Ovary (tissue), 10 donors: ENCODE measurements at places on chromosomes 7 and 10. TPM values are rescaled to one million over a fixed set of nuclear protein-coding genes. Genes with fewer than 3 reads are reported as not detected.

DNA sequence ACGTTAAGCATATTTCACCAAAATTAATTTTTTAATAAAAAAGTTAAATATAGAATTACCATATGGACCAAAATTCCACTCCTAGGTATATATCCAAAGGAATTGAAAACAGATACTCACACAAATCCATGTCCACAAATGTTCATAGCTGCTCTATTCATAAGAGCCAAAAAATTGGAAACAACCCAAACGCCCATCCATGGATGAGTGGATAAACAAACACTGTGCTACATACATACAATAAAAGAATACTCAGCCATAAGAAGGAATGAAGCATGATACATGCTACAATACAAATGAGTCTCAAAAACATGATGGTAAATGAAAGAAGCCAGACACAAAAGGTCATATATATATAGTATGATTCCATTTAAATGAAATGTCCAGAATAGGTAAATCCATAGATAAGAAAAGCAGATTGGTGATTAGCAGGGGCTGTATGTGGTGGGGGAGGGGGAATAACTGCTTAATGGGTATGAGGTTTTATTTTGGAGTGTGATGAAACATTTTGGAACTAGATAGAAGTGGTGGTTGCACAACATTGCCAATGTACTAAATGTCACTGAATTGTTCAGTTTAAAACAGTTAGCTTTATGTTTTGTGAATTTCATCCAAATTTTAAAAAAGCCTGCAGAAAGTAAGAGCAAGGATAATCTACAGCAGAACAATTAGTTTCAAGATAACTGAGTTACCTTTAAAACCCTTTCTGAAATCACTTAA, 101.2 kb upstream of the EFCAB10 start:
- no peaks in the 10 kb centered on the region for H3K36me3 ChIP-seq
- H3K4me3 ChIP-seq, result no peak overlapping the region
- no peak for DNase-seq
- H3K27ac ChIP-seq, result no peak overlapping the region

- H3K4me1 ChIP-seq, result no peaks in the 10 kb centered on the region
- H3K36me3 ChIP-seq, result no peaks in the 10 kb centered on the region
- H3K4me3 ChIP-seq, result no peak overlapping the region
- H3K27me3 ChIP-seq, result no peaks in the 10 kb centered on the region
- H3K27ac ChIP-seq, result no peak overlapping the region
- DNase-seq, result no peak
Measured at GRCh38 chr10:123318516-123318915, 164.3 kb downstream of the BUB3 start.

Gene HTR5A
- not detected for total RNA-seq

DNA sequence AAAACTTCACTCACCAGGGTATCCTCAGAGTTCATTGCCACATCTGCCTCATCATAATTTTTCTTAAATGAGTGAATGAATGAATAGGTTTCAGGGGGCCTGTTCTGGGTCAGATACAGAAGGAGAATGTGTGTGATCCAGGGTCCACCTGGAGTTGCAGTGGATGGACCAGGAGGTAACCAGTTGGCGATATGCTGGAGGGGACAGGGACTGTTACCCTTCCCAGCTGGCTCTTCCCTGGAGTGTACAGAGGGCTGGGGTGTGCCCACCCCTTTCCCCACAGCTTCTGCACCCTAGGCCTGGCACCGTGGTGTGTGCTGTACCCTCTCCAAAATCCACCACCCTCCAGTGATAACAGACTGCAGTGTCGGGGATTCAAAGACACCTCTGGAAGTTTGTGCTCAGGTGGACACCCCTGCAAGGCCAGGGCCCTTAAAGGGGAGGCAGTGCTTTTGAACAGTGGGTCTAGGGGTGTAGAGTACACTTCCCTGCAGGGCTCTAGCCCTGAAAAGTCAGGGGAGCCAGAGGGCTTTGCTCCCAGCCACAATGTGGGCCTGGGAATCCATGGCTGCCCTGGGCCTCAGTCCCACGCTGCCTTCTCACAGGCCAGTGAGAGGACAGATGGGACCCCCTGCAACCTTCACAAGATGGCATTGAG, 134.4 kb upstream of the UNC5B start:
- no peaks in the 10 kb centered on the region for H3K36me3 ChIP-seq
- no peak overlapping the region for H3K4me3 ChIP-seq
- no peak overlapping the region for H3K27ac ChIP-seq
- H3K27me3 ChIP-seq, result no peaks in the 10 kb centered on the region
- DNase-seq, result no peak

DNA sequence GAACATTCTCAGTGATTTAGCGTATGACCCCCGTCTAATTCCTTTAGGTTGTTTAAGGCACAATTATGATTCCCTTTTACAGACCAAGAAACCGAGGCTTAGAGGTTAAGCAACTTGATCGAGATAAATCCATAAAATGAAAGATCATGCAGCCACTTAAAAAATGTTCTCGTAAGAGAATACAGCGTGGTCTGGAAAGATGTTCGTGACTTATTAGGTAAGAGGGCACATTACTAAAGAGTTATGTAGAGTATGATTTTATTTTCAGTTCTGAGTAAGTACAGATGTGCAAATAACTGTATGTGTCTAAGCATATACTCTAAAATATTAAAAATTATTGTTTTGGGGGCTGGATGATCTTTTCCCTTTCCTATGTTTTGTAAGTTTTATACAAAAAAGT, 575.1 kb downstream of the PARD3 start:
- DNase-seq, result no peak
- peaks cover 4% of the 10 kb centered on the region for H3K4me1 ChIP-seq
- no peak overlapping the region for H3K4me3 ChIP-seq
- no peaks in the 10 kb centered on the region for H3K27me3 ChIP-seq
- no peak overlapping the region for H3K27ac ChIP-seq

Gene VDAC2
- total RNA-seq, result 167 TPM

DNA sequence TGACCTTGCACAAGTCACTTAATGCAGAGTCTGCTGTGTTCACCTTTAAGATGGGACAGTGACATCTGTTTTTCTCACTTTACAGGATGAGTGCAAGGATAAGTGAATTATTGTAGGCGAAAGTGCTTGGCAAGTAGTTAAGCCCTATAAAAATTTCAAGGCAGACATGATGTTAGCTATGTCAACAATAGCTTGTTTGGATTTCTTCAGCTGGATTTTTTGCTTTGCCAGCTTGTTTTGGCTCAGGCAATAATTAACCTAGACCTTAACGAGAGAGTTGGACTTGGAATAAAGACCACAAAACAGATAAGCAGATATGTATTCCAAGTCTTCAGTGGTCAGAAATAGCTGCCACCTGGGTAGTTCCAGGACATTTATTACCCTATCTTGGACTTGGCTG, 255.2 kb downstream of the ARL4A start:
- H3K27ac ChIP-seq, result no peak overlapping the region
- no peak for DNase-seq
- no peak overlapping the region for H3K4me3 ChIP-seq
- H3K4me1 ChIP-seq, result peaks cover 1% of the 10 kb centered on the region
- no peaks in the 10 kb centered on the region for H3K27me3 ChIP-seq
- H3K36me3 ChIP-seq, result no peaks in the 10 kb centered on the region

- no peak overlapping the region for H3K4me3 ChIP-seq
- H3K27ac ChIP-seq, result no peak overlapping the region
- no peaks in the 10 kb centered on the region for H3K27me3 ChIP-seq
- no peaks in the 10 kb centered on the region for H3K4me1 ChIP-seq
Measured at GRCh38 chr10:120195984-120196712, 260.9 kb upstream of the PLPP4 start.

DNA sequence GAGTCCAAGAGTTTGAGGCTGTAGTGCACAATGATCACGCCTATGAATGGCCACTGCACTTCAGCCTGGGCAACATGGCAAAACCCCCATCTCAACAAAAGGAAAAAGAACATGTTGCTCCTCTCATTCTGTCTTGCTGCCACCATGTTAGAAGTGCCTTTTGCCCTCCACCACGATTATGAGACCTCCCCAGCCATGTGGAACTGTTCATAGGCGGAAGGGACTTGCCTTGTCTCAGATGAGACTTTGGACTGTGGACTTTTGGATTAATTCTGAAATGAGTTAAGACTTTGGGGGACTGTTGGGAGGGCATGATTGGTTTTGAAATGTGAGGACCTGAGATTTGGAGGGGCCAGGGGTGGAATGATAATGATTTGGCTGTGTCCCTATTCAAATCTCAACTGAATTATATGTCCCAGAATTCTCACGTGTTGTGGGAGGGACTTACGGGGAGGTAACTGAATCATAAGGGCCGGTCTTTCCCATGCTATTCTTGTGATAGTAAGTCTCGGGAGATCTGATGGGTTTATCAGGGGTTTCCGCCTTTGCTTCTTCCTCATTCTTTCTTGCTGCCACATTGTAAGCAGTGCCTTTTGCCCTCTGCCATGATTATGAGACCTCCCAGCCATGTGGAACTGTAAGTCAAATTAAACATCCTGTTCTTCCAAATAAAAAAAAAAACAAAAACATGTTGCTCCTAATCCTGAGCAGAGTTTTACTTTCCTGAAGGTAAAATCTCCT, 22.3 kb downstream of the DLG5 start:
- H3K36me3 ChIP-seq, result no peaks in the 10 kb centered on the region
- H3K27ac ChIP-seq, result no peak overlapping the region
- peaks cover 19% of the 10 kb centered on the region for H3K4me1 ChIP-seq
- no peak for DNase-seq

Gene VIPR2
- total RNA-seq, result 3.6 TPM

Gene SPDYE9
- not detected for total RNA-seq

DNA sequence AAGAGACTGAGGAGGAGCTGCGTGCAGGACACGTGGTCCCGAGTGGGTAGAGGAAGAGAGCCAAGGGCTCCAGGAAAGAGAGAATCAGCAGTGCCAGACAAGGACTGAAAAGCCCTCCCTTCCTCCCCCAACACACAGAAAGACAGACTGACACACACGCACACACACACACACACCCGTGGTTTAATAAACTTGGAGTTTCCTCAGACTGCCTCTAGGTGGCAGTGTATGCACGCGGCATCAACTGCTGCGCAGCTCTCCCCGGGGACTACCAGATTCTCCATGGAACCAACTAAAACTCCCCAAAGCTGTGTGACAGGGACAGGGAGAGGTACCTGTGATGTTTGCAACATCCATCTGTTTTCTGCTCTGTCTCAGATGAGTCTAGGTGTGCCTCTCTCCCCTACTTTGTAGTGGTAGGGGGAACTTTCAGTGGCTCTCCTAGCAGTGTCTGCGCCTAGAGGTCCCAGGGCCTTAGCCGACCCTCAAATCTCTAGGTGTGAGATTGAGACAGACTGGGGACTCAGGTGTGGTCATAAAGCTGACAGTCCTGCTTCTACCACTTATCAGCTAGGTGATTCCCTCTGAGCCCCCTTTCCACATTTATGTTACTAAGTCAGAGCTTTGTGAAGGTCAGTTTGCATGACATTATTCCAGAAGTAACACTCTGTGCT, 9.3 kb upstream of the TSPAN14 start:
- no peaks in the 10 kb centered on the region for H3K4me1 ChIP-seq
- H3K27me3 ChIP-seq, result no peaks in the 10 kb centered on the region
- DNase-seq, result peak; percentile 56
- no peak overlapping the region for H3K27ac ChIP-seq
- no peaks in the 10 kb centered on the region for H3K36me3 ChIP-seq
- no peak overlapping the region for H3K4me3 ChIP-seq

- no peak overlapping the region for H3K27ac ChIP-seq
- no peaks in the 10 kb centered on the region for H3K36me3 ChIP-seq
- DNase-seq, result no peak
- no peak overlapping the region for H3K4me3 ChIP-seq
- H3K27me3 ChIP-seq, result no peaks in the 10 kb centered on the region
Measured at GRCh38 chr10:71301371-71301916, 17.6 kb upstream of the SLC29A3 start.

- no peaks in the 10 kb centered on the region for H3K36me3 ChIP-seq
- no peak overlapping the region for H3K4me3 ChIP-seq
- no peaks in the 10 kb centered on the region for H3K4me1 ChIP-seq
- no peak for DNase-seq
Measured at GRCh38 chr7:105940109-105940508, 23.0 kb upstream of the CDHR3 start.

- H3K4me1 ChIP-seq, result peaks cover 21% of the 10 kb centered on the region
- no peaks in the 10 kb centered on the region for H3K27me3 ChIP-seq
- peak; percentile 91 for DNase-seq
- no peak overlapping the region for H3K4me3 ChIP-seq
- no peaks in the 10 kb centered on the region for H3K36me3 ChIP-seq
Measured at GRCh38 chr10:103433858-103434257, 18.3 kb downstream of the CALHM2 start.

- H3K4me3 ChIP-seq, result no peak overlapping the region
- H3K4me1 ChIP-seq, result peaks cover 11% of the 10 kb centered on the region
- peak; percentile 24 for DNase-seq
- no peaks in the 10 kb centered on the region for H3K36me3 ChIP-seq
Measured at GRCh38 chr7:159027789-159028507, 116.7 kb downstream of the VIPR2 start.

DNA sequence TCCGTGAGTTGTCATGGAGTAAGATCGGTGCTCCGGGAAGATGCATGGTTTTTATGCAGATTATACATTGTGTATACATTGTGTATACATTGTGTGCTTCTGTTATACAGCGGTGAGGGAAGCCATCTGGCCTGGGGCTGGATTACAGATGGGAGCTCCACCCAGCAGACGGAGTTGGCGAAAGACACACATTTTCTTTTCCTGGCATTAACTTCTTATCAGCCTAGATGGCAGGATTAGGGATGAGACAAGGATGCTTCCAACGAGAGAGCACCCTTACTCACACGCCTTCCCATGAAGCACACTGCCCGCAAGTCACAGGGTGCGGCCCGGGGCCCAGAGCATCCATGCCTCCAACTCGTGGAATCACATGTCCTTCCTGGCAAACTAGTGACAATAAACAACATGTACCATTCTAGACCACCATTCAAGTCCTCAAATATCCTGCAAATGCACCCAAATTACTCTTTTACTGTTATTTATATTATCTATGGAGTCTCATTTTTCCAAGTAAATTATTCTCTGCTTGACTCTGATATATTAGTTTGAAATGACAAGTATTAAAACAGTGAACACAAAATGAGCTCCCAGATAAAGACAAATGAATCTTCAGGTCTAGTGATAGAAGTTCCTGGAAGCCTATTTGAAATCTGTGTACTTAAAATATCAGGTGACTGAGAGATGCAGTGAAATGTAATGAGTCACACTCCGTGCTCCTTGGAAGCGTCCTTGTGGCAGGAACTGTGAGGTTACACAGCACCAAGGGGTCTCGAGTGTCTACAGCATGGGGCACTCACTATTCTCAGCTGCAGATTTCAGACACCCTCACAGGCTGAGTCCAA, 29.8 kb upstream of the PPP2R2D start:
- H3K27ac ChIP-seq, result no peak overlapping the region
- H3K27me3 ChIP-seq, result no peaks in the 10 kb centered on the region

- no peaks in the 10 kb centered on the region for H3K27me3 ChIP-seq
- DNase-seq, result no peak
- no peak overlapping the region for H3K27ac ChIP-seq
- no peak overlapping the region for H3K4me3 ChIP-seq
- no peaks in the 10 kb centered on the region for H3K36me3 ChIP-seq
- no peaks in the 10 kb centered on the region for H3K4me1 ChIP-seq
Measured at GRCh38 chr7:115066050-115066449, 144.2 kb downstream of the MDFIC start.

DNA sequence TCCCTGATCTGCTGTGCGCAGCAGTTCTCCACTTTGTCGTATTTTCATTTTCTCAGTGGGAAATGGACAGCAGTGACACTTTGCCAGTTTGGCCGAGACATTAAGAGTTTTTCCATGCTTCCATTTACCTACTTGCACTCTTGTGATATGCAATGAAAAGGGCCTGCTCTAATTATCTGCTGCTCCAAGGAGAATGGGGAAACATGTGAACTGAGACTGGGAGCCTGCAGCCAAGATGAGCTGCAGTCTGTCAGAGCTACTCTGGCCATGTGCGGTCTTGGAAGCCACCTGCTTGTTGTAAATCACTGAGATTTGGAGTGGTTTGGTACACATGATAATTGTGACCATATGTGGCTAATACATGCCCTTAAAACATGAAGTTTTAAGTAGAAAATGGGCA, 586.6 kb upstream of the POT1 start:
- H3K36me3 ChIP-seq, result no peaks in the 10 kb centered on the region
- no peak overlapping the region for H3K4me3 ChIP-seq
- DNase-seq, result no peak
- no peaks in the 10 kb centered on the region for H3K27me3 ChIP-seq
